ENCODE measurements at places on chromosomes 12 and 14.

DNA sequence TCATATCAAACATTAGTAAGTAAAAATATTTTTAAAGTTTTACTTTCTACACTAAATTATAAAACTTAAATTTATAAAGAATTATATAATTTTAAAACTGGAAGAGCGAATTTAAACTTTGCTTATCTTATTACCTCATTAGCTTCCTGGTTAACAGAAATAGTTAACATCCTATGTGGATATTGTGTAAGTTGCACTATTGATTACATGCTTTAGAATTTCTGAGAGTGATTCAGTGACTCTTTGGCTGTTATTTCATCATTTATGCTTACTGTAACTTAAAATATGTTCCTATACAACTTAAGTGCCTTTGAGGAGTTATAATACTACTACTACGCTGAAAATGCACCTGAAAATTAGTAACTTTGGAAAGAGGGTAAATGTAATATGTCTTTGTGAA, 101.4 kb downstream of the FOXA1 start:
- DNase-seq: peak; percentile 16

DNA sequence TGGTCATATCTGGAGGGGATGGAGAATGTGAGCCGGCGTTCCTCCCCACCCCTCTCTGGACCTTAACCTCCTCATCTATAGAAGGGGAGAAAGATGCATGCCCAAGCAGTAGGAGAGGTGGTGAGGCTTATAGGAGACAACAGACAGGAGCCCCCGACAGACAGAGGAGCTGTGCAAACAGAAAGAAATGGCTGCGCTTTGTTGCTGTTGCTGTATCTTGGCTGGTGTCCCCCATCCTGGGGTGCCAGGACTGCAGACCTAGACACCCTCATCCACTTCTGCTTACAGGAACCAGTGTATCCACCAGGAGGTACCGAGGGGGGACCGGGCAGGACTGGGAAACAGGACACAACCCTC, 397 bp downstream of the SERPINA1 start:
- no peak for DNase-seq

- DNase-seq: peak; percentile 75
Measured at GRCh38 chr12:131608740-131609690, 101.9 kb upstream of the SFSWAP start.

DNA sequence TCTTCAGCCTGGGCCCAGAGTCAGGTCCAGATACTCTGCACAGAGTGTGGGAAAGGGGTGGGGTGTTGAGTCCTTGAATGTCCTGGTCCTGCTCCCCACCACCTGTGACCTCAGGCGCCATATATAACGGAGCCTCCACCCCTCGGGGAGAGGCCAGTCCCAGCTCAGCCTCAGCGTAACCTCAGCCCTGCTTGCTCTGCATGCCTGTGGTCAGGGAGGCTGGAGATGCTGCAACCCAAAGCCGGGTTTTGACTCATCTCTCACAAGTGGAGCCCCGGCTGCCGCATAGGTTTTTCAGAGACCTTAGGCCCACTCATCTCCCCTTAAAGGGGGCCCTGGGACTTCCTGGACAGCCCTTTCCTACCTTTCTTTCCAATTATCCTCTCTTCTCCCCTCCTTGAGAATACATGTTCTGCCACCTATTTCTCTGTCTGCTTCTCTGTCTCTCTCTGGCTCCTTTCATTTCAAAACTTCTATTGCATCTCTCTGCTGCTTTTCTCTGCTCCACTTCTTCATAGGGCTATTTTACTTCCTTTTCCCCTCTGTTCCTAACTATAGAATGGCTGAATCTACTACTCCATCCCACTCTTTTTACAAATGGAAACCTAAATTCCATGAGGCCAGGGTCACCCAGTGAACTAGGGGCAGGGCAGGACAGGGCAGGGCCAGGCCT, 1.2 kb downstream of the ITGB7 start:
- peak; percentile 95 for DNase-seq

DNA sequence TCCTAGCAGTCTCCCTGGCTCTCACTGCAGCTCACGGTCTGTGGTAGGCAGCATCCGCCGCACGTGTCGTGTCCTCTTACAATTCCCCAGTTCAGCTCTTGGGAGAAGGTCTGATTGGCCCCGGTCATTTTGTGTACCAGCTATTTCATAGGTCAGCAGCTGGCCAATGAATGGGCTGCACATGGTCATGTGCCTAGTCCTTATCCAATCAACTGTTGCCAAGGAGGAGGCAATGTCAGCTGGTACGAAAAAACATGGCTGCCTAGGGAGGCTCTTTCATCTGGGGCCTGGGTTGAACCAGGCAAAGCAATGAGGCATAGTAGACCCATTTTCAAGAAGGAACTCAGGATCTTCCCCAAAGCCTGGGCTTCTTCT, 46.1 kb downstream of the RNFT2 start:
- no peak for DNase-seq

DNA sequence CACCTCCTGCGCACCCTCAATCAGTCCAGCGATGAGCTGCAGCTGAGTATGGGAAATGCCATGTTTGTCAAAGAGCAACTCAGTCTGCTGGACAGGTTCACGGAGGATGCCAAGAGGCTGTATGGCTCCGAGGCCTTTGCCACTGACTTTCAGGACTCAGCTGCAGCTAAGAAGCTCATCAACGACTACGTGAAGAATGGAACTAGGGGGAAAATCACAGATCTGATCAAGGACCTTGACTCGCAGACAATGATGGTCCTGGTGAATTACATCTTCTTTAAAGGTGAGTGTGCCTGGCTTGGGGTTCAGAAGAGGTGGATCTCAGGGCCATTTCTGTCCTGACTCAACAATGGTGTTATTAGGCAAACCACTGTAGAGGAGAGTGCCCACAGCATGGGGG, 2.6 kb downstream of the SERPINA3 start:
- no peak for DNase-seq

DNA sequence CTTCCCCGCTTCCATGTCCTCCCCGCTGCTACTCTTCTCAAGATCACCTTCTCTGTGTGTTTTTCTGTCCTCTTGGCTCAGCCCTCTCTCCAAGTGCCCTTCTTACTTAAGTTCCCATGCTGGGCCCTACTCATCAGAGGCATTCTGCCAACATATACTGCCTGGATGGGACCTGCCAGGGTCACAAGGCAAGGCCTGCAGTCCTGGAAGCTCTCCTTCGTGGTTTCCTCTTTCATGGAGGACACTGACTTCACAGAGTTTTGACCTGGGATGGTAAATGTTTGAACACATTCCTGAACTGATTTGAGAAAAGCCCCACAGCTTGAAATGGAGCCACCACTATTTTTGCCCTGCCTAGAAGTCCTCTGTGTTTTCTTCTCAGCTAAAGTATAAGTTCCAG, 140.9 kb downstream of the TMEM30B start:
- DNase-seq: no peak

DNA sequence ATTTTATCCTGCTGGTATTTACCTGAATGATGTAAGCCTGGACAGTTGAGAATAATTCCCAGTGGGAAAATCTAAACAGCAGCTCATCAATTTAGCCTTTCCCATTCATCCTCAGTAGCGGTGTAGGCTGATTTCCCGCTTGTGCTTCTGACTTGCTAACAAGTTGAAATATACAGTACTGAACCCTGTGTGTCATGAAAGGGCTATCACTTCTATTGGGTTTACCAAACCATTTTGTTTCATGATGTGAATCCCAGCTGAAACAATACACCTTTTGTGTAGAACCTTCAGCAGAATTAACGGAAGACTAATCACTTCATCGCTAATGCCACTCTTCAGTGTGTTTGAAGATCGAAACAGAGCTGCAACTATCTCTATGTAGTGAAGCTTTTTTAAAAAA, 88.4 kb downstream of the POLR3B start:
- no peak for DNase-seq

DNA sequence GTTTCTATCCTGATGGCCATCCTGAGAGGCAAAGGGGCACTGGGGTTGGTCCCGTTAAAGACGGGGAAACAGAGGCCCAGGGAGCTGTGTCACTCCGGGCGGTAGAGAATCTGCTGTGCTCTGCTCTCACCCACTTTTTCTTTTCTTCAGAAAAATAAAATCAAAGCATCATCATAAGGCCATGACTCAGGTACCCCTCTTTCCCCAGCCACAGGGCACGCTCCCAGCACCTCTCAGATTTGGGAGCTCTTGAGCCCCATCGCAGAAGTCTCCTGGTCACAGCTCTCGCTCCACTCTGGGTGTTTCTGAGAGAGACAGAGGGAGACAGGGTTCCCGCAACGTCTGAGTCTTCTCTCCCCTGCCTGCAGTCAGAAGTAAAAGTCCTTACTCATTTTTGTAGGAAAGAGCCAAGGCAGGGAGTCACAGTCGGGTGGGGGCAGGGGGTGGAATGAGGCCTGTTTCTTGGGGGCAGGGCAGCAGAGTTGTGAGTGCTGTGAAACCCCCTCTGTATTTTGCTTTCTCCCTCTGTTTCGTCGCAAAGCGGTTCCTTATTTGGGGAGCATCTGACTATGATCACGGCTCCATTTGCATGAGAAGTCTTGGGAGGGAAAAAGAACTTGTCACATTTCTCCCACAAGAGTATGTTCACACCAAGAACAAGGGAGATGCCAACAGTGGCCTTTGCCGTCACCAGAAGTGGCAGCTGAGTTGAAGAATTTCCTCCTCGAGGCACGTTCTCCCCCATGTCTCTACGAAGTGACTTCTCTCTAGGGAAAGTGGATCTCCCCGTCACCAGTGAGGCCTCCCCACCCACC, 139.0 kb downstream of the BCL11B start:
- DNase-seq: no peak

DNA sequence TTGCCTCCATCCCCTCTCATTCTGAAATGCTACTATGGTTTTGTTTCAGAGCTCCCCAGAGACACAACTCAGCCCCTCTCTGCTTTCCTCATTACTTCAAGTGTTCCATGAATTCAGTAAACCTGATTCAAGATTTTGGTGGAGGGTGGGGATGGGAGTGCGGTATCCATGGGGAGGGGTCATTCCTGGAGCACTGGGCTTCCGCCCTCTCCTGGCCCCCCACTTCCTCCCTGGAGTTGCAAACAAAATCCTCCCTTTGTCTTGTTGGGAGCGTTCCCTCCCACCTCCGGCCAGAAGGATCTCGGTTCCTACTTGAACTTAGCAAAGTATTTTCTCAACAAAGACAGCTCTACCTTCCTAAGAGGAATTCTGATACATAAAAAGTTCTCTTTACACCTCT, 71.8 kb upstream of the LTA4H start:
- DNase-seq: no peak

GRCh38 chr12:262817-263216, at the start of gene SLC6A13:
Gene SLC6A13, minus strand, starts transcription at chr12:262836. Its CDS starts 2,784 bp downstream, at chr12:260052.
- DNase-seq: no peak

GRCh38 chr14:36662543-36663403, 1.1 kb downstream of the PAX9 start:
- DNase-seq: peak; percentile 59

- no peak for DNase-seq
Measured at GRCh38 chr12:47247418-47247817, 167.7 kb upstream of the AMIGO2 start.

DNA sequence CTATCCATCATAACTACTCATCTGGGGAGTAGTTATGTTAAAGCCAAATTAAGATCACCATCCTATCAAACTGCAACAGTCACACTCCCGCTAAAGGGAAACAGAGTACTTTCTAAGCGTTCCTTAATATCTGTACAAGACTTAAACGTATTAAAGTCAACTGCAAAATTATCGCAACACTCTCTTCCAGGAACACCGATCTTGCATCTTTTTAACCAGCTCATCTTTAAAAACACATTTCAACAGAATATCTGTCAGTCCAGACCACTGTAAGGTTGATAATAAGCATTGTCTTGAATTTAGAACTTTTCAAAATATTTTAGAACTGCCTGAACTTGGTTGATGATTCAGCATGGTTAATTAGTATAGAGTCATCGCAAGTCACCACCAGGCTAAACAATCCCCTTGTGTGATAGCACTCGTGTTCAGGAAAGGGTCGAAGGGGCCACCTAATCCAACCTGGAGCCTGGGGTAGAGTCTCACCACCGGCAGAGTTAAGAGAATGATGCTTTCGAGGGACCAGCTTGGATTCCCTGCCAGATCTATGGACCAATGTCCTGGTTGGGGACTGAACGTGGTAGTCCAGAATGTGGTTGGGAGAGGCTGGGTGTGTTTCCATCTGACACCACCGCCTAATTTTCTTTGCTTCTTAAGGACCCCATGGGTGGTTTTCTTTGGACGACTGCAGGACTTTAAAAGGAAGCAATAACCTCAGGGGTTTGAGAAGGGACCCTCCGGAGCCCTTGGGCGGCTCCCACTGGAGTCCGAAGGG, 890 bp downstream of the SPTLC2 start:
- peak; percentile 50 for DNase-seq

GRCh38 chr12:49949866-49950265, 671 bp upstream of the AQP2 start:
- no peak for DNase-seq

DNA sequence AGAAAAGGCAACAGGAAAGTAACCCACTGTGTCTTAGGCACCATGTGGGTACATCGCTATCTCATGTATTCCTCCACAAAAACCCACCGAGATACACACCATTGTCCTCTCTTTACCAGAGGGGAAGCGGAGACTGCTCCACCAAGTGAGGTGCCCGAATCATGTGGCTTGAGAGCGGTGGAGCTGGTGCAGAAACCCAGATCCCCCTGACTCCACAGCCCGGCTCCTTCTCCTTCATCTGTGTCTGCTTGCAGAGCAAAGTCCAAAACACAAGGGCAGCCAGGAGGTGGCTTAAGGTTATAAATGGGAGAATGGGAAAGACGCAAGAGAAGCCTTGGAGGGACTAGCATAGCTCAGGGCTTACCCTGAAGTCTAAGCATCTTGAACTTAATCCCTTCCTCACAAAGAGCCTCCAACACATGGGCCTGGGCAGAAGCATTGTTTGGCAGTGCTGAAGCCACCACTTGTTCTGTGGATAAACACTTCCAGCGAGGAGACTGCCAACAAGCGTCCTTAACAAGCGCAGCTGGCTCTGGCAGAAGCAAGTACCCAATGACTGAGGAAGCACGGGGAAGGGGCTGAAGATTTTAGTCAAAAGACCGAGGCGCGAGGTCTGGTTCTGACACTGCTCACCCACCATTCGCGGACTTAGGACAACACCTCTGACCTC, 83.0 kb downstream of the TTC7B start:
- DNase-seq: no peak

- no peak for DNase-seq
Measured at GRCh38 chr12:63079791-63080502, 71.1 kb downstream of the AVPR1A start.

- no peak for DNase-seq
Measured at GRCh38 chr12:50611021-50611744, 106.4 kb downstream of the DIP2B start.

Data from adipocyte (in vitro differentiated cells).